ENCODE measurements at places on chromosomes 7 and 10.

DNA sequence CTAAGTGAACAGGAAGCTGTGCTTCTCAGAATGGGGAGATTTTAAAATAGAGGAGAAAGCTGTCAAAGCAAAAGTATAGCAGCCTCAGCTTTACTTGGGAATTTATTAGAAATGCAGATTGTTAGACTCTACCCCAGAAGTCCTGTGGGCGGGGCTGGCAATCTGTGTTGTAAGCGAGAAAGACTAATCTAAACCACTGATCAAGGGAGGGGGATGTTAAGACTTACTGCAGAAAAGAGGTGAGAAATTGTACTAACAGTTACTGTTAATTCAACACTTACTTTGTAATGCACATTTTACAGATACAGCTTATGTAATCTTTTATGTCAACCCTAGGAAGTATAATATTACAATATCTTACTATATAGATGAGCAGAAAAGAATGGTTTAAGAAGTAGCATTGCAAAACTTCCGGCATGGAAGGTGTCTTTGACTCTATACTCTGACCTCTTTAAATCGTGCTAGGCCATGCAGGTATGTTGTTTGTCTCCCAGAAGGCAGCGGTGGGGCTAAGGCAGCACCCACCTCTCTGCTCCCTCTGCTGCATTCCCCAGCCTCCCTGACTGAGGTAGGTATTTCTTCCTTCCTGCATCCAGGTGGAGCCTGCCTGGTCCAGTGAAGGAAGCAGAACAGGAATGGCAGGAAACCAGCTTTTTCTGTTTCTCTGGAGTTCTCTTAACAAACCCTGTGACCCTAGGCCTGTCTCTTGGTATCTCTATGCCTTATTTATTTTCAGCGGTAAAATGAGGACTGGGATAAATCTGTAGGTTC lies 462.2 kb downstream of the AUTS2 start:
- no peak for DNase-seq

- no peak for DNase-seq
These were observed 178.5 kb downstream of the ARID5B start for GRCh38 chr10:62079885-62080559.

- DNase-seq: no peak
These were observed 150.8 kb upstream of the NRP1 start for GRCh38 chr10:33485276-33485675.

GRCh38 chr7:1087952-1088920 lies at the start of gene GPER1:
Gene GPER1, plus strand, starts transcription at chr7:1088113. Its CDS starts 3,616 bp downstream, at chr7:1091729.
- DNase-seq: peak; percentile 84

DNA sequence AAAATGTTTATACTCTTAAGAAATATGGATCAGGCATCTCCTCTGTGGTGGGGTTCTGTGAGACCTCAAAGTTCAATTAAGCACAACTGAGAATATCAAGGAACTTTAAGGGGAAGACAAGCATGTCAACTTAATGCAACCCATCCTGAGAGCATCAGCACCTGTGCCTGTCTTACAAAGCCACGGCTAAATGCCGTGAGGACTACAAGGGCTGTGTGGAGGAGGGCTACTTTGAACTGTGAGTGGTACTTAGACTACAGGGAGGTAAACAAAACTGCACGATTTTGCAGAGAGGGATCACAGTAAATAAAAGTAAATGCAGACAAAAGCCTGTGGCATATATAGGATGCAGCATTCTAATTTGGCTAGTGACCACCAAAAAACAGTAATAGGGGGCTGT lies 139.1 kb downstream of the ATE1 start:
- DNase-seq: no peak

DNA sequence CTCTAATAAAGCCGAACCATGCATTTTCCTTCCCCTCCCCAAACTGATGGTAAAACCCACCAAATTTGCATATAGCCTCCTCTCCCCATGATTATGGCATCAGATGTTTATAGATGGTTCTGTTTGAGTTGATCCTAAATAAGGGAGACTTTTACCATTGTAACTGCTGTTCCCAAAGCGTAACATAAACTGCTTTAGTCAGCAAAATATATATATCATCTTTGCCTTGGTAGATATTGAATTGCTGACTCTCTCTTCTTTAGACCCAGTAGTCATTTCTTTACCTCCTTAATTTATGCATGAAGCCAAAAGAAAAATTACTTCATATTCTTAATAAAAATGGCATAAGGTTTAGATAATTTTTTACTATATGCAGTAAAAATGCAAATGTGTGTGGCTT lies 86.2 kb upstream of the LRGUK start:
- DNase-seq: no peak
